Hematopoietic multipotent progenitor cell treated with erythropoietin and hydrocortisone succinate and interleukin-3 and kit ligand, for 17 days (in vitro differentiated cells): ENCODE measurements at places on chromosomes 3 and 15.

DNA sequence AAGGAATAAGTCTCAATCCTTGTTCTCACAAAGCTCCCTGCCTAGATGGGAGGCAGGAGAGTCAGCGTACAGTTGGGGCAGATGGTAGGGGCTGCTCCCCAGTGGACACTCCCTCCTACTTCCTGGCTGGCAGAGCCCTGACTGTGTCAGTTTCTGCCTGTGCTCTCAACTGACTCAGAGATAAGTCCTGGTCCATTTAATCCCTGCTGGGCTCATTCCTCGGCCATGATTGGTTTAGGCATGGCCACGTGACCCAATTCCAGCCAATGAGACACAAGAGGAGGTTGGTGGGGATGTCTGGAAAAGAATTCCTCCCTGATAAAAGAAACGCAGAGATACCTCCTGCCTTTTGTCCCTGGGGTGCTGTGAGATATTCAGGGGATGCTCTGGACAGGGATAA lies 118.1 kb upstream of the SLC6A11 start:
- no peak for DNase-seq

- DNase-seq: no peak
Observed at GRCh38 chr15:94417501-94418293, 186.3 kb downstream of the MCTP2 start.

DNA sequence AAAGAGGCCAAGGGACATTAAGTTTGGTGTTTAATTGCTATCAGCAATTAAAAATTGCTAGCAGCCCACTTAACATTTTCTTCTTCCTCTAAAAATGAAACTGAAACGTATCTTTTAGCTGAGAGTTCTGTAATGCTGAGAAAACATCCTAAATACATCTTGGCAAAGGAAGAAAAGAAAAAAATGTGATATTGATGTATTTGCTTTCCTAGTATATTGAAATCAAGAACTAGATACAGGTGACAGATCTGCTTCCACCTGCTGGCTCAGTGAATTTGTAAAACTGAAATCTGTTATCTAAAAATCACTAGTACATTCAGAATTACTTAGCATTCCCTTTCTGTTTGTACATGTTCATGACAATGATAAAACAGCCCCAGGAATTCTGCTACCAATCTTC lies 283.2 kb downstream of the ZBTB20 start:
- DNase-seq: no peak

DNA sequence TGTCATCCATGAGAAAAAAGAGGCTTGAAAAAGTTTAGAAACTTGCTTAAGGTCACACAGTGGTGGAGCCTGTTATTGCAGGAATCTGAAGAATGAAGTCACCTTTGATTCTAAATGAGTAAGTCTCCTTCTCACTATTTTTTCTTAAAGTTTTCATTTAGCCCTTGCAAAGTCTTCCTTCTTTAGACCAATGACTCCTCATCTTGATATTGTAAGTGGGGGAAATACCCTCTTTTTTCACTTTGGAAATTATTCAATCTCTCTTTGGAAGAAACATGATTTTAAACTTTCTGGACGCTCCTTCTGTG lies 787 bp upstream of the SLMAP start:
- DNase-seq: no peak

- DNase-seq: no peak
Observed at GRCh38 chr3:106740116-106740515, 637.1 kb upstream of the CCDC54 start.

DNA sequence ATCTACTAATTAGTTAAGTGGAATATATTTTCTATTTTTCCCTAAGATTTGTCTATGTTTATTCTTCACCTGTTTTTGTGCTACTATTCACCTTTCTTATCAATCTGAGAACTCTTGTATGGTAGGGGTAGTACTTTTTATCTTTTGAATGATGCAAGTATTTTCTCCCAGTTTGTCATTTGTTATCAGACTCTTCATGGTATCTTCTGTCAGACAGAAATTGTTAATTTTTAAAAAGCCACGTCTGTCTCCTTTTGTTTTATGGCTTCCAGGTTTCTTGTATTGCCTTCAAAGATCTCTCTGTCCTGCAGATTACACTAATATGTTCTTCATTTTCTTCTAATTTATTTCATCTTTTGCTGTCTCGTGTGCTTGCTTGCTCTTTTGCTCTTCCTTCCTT lies 184.3 kb downstream of the PCCB start:
- DNase-seq: no peak

DNA sequence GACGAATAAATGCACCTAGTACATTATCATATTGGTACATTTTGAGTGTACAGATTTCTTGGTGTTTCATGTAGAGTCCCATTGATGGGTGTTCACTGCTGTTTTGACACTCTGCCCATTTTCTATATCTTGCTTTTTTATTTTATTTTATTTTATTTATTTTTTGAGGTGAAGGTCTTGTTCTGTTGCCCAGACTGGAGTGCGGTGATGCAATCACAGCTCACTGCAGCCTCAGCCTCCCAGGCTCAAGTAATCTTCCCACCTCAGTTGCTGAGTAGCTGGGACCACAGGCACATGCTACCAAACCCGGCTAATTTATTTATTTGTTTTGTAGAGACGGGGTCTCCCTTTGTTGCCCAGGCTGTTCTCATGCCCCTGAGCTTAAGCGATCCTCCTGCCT lies 44.2 kb downstream of the DNAJC13 start:
- no peak for DNase-seq

- DNase-seq: no peak
Observed at GRCh38 chr3:86951322-86951721, 39.6 kb downstream of the VGLL3 start.

- no peak for DNase-seq
Observed at GRCh38 chr15:32867313-32867626, 149.5 kb downstream of the GREM1 start.

DNA sequence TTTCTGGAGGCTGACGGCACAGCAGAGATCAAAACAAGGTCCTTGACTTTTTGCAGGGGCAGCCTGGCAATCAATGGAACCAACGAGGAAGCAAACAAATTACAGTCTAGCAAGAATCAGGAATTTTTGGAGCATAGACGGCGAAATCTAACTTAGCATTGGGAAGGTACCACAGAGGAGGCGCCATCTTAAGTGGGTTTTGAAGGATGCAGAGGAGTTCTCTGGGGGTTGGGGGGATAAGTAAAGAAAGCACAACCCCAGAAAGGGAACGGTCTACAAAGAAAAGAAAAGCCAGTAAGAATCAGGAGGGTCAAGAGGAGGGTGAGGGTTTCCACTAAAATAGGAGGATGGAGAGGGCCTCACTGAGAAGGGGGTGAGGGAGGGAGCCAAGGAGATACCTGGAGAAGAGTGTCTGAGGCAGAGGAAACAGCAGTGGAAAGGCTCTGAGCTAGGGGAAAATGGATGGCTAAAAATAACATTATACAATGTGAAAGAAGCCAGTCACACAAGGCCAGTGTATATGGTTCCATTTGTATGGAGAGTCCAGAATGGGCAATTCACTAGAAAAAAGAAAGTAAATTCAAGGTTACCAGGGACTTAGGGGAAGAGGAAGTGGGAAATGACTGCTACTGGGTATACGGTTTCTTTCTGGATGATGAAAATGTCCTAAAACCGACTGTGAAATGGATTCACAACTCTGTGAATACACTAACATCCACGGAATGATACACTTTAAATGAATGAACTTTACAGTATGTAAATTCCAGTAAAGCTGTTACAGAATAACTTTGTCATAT lies 25.2 kb upstream of the IQSEC1 start:
- no peak for DNase-seq

GRCh38 chr3:156038869-156039268 lies 81.5 kb upstream of the KCNAB1 start:
- DNase-seq: no peak

- no peak for DNase-seq
Observed at GRCh38 chr3:11969986-11970385, 34.2 kb upstream of the SYN2 start.

GRCh38 chr3:46852334-46852720 lies 10.9 kb downstream of the MYL3 start:
- no peak for DNase-seq

- no peak for DNase-seq
Observed at GRCh38 chr15:90301707-90302300, 36.3 kb downstream of the NGRN start.

- no peak for DNase-seq
Observed at GRCh38 chr15:76336254-76337058, at the start of gene ISL2. Gene ISL2, plus strand, starts transcription at chr15:76336773. Its CDS starts 111 bp downstream, at chr15:76336884.

DNA sequence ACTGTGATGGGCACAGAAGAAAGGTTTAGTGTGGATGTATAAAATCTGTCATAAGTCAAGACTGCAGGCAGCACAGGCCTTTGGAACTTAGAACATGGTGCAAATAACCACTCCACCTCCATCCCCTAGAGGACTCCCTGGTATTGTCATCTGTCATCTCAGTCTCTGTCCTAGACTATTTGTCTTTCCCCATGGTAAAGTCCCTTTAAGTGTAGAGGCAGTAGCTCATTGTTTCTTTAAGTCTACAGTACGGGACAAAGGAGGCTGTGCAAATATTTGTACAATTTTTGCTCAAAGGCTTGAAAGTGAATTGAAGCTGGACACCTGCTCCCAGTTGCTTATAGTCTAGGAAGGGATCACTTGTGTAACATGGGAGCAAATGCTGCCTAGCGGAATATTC lies 3.2 kb upstream of the PXYLP1 start:
- DNase-seq: no peak

DNA sequence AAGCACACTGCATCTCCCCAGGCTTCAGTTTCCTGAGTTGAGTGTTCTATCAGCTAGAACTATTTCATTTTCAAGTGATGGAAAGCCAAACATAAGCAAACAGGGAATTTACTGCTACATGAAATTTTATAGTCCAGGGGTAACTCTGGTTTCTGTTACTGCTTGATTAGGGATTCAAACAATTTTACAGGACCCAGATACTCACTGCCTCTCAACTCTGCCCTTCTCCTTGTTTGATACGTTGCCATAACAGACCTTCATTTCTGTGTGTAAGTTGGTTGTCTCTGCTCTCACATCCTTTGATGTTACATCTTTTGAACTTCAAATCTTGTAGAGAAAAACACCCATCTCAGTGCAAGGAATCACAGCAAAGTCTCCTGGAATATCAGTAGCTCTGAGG lies 572.7 kb downstream of the UNC13C start:
- no peak for DNase-seq

DNA sequence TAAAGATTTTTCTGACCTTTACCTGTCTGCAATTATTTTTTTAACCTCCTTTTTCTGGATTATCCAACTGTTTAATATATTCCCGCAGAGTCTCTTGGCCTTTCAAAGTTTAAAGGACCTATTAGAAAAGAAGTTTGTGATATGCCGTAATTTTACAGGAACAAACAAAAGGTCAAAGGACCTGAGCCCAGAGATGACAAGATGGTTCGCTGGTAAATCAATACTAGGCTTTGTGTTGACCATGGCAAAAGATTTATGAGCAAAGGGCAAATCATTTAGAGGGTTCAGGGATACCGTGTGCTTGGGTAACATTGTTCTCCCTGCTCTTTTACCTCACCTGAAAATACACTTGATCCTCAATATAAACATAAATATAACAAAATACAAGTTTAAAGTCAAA lies 923.5 kb downstream of the ROBO1 start:
- DNase-seq: no peak

GRCh38 chr3:2927259-2927658 lies 182.9 kb downstream of the IL5RA start:
- no peak for DNase-seq

DNA sequence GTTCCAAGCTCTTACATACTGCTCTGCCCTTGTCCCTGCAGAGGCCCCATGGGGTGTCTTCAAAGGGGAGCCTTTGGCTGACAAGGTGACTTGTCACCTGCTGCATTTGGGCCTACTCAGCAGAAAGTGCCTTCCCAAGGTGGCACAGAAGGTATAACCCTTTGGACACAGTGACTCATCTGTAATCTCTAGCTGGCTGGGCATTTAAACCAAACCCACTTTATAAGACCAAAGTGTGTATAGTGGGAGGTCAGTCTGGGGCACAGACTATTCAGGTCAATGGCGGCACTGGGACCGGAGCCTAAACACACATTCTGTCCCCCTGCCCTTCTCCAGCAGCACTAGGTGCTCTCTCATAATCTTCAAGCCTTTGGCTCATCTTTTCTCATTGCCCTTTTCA lies 35.1 kb downstream of the GJD2 start:
- DNase-seq: no peak

DNA sequence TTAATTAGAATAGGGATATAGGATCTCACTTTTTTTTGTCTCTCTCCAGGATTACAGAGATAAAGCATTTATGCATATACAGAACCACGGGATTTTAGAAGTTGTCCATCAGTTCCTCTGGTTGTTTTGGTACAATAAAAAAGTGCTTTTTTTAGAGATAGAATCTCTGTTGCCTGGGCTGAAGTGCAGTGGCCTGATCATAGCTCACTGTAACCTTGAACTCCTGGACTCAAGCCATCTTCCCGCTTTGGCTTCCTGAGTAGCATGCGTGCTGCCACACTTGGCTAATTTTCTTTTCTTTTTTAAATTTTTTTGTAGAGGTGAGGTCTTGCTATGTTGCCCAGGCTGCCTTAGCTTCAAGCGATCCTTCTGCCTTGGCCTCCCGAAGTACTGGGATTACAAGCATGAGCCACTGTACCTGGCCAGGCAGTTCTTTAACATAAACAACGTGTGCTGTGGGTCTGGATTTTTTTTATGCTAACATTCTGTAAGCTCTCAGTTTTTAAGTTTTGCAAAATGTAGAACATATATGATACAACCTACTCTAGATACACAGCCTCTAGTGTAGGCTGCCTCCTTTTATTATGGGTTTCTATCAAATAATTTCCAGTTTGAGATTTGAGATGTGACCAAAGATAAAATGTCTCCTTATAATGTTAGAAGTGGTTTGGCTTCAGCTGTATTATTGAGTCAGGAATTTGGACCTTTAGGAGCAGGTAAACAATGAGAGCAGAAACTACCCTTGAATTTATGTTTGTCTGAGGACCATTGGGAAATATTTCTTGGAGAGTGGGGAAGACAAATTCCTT lies 57.4 kb upstream of the ULK4 start:
- DNase-seq: no peak

- no peak for DNase-seq
Observed at GRCh38 chr15:71219645-71220044, 104.4 kb downstream of the THSD4 start.

DNA sequence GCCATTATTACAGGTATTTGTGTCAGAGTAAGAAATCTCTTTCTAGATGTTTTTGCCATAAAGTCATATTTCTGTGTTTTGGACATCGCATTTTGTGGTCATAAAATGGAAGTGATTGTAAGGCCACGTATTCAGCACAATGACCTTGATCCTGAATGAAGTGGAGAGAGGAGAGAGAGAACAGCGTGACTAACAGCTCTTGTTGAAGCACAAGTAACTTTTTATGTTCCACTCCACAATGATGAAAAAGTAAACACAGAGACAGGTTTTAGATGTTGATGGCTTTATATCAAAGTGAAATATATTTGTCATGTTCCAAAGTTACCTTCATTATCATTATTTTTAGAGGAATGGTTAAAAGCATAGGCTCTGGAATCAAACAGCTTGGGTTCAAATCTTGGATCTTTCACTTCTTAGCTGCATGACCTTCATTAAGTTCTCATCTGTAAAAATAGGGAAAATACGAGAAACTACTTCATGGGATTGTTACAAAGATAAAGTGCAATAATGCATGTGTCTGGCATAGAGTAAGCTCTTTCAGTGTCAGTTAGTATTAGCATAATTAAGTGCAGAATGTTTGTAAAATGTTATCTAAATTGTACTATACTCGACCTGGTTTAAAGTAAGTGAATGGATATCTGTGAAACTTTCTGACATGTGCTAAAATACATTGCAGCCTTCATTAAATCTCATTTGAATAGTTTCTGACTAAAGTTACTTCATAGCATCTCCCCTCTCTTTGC lies 341.5 kb upstream of the DNAJC19 start:
- no peak for DNase-seq

GRCh38 chr3:195057716-195058115 lies 213.2 kb downstream of the XXYLT1 start:
- no peak for DNase-seq
